ENCODE measurements at places on chromosomes 2 and 18.
A peak's percentile ranks its signal among the peaks of the same experiment; 100 is the strongest.

- no peak for ATAC-seq
Measured at GRCh38 chr2:42096869-42097591, 49.2 kb downstream of the PKDCC start.

GRCh38 chr2:154855138-154855537 lies 156.6 kb downstream of the KCNJ3 start:
- no peak for ATAC-seq

DNA sequence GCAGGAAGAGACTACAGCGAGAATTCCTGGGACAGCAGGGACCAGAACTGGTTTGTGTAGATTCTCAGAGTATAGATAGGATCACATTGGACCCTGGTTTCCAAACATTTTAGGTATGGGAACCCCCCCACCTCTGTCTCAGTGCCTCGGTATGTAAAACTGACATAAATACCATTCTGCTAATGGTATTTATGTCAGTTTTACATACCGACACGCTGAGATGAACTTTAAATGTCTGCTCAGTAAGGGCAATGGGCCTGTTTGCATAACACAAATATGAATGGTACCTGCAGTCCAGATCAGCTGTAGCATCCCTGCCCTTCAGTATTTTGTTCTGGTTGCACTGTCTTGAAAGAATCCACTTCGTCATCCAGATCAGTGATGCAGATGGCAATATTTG lies 73.2 kb downstream of the WDSUB1 start:
- ATAC-seq: no peak

- ATAC-seq: no peak
Measured at GRCh38 chr2:236415684-236416444, 151.7 kb upstream of the ASB18 start.

DNA sequence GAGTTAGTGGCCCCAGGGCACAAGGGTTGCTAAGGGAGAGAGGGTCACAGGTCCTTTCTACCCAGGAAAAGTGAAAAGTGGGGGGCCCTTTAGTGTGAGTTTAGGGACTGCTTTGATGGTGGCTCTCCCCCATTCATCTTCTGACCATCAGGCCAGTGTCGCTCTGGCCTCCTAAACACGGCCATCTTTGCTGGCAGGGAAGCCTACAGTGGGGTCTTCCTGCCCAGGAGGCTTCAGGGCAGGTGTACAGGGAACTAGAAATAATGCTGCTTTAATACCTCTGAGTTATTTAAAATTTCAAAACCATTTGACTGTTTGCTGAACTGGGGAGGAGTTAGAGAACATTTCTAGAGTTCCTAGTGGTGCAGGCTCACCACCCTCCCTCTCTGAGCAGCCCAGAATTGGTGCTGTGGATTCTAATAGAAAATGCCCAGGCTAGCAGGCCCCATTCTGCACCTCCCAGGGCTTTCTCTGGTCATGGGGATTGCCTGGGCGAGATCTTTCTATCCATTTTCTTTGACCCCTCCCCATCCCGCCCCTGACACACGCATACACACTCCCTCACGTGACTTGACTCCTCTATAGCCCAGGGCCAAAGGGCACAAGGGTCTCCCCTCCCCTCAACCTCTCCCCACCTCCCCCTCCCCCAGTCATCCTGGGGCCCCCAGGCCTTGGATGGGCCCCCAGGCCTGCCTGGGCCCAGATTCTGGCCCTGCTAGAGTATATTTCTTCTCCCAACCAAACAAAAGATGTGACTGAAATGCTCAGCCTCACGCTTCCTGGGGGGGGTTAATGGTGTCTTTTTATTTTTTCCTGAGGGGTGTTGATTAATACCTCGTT lies 3.1 kb downstream of the PKDCC start:
- ATAC-seq: no peak

- ATAC-seq: no peak
Measured at GRCh38 chr2:108943751-108944150, 45.3 kb downstream of the EDAR start.

DNA sequence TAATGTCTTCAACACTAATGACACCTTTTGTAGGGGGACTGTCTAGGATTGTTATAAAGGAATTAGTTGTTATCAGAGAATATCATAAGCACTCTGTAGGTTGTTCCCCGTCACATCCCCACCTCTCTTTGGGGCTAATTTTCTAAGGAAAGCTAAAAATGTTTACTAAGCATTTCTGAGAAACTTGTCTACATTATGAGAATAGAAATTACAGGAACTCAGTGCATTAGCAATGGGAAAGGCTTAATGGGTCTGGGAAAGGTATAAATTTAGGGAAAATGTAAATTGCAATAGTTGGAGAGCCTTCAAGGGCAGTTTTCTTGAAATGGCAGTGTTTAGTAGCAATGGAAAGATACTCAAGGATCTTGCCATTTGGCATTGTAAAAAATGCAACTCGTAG lies 257.2 kb upstream of the NRP2 start:
- no peak for ATAC-seq

DNA sequence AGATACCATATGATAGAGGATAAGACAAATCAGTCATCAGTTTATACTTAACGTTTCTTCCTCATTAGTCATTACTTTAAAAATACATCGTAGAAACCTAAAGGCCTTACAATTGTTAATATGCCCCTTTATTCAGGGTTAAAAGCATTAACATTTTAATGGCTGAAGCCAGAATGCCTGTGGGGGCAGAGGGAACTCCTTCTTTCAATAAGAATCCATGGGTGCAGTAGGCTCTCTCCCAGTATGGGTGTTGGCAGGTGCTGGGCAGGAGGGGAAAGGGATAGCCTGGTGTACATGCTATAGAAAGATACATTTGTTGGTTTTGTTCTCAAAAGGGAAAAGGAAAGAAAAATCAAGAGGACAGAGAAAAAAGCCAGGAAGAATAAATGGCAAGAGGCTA lies 1035.7 kb upstream of the POU3F3 start:
- ATAC-seq: no peak

DNA sequence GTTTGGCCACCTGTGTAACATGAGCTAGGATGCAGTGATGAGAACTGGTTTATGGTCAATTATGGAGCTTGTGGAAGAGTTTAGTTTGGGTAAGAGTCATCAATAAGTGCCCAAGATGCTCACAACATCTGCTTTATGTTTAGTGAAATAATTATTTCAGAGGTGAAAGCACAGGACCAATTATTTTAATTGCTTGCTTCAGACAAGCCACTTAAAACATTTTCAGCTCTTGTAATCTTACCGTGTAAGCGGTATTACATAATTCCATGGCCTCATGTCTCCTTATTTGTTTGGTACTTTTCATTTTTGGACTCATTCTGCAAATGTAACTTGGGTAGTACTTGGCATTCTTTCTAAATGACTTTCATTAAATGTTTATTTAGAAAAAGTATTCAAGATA lies 5.4 kb downstream of the B3GNT2 start:
- ATAC-seq: no peak

GRCh38 chr2:110946902-110947301 lies 173.8 kb upstream of the BCL2L11 start:
- ATAC-seq: no peak

- no peak for ATAC-seq
Measured at GRCh38 chr2:20203072-20203471, 21.9 kb downstream of the SDC1 start.

- ATAC-seq: no peak
Measured at GRCh38 chr18:12336171-12336613, 28.2 kb downstream of the TUBB6 start.

- ATAC-seq: no peak
Measured at GRCh38 chr2:40737180-40737579, 285.3 kb upstream of the SLC8A1 start.

- ATAC-seq: peak; percentile 60
Measured at GRCh38 chr2:86764661-86765309, 25.9 kb downstream of the CD8A start.

DNA sequence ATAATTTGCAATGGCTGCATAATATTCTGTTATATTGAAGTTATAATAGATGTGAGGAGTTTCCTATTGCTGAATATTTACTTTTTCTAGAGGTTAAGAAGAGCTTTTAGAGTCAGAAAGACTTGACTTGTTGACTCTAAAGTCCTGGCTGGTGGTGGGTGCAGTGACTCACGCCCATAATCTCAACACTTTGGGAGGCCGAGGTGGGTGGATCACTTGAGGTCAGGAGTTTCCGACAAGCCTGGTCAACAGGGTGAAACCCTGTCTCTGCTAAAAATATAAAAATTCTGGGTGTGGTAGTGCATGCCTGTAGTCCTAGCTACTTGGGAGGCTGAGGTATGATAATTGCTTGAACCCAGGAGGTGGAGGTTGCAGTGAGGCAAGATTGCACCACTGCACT lies 33.9 kb upstream of the ATIC start:
- no peak for ATAC-seq

DNA sequence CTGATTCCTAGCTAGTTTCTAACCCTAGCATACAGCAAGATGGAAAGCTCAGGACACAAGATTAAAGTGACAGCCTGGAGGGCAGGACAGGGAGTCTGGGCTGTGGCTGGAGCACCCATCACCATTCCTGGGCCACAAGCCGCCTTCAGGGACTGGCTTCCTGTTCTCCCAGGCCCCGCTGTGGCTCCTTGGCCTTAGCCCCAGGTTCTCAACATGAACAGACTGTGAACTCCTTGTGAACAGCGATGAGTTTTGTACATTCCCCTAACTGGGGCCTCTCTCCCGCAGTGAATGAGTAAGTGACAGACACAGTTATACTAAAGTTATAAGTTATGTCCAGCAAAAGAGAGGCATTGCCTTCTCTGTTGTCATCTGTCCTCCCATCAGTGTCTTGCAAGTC lies 35.9 kb upstream of the SLC14A1 start:
- no peak for ATAC-seq

DNA sequence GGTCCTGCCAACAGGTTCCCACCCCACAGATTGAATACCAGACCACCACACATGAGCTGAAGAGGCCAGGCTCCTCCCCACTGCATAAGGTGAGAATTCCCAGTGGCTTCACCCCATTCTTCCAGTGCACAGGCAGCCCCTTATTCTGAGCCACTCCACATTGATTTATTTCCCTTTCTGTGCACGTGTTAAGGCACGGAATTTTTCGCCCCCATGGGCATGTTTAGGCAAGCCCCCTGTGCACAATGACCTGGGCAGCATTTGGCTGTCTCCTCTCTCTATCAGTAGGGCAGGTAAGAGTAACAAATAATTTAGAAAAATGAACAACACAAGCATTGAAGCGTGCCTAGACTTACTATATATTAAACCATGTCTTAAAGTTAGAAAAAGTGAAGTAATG lies 15.2 kb upstream of the CHAC2 start:
- ATAC-seq: no peak

All from activated CD4-positive, CD25-positive, alpha-beta regulatory T cell treated with anti-CD3 and anti-CD28 coated beads, Interleukin-2, amount 50 U/mL, for 24 hours (primary cell).